Aorta (tissue), 5 donors: ENCODE measurements at places on chromosomes 12 and 14.

DNA sequence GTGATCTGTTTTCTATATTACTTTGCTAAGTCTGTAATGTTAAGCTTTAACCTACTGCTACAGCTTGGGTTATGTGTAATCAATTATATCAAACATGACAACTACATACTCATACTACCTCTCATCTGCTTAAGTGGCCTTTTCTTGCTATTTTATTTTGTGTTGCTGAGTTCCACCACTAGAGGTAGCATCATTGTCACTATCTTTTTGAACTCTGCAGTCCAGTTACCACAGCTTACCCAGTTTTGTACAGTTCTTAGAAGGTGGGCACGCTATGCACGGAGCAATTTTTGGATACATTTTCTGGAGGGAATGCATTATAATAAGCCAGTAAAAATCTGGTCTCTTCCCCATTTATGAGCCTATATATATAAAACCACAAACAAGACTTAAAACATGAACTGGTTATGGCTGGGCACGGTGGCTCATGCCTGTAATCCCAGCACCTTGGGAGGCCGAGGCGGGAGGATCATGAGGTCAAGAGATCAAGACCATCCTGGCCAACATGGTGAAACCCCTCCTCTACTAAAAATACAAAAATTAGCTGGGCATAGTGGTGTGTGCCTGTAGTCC, 48.5 kb downstream of the SAV1 start:
- no peak overlapping the region for H3K27ac ChIP-seq
- no peak for DNase-seq
- no peaks in the 10 kb centered on the region for H3K36me3 ChIP-seq

GRCh38 chr12:98485792-98486340, 29.5 kb upstream of the TMPO start:
- DNase-seq, result no peak
- H3K27me3 ChIP-seq, result no peaks in the 10 kb centered on the region
- H3K4me3 ChIP-seq, result no peak overlapping the region
- no peaks in the 10 kb centered on the region for H3K4me1 ChIP-seq
- no peak overlapping the region for H3K27ac ChIP-seq

DNA sequence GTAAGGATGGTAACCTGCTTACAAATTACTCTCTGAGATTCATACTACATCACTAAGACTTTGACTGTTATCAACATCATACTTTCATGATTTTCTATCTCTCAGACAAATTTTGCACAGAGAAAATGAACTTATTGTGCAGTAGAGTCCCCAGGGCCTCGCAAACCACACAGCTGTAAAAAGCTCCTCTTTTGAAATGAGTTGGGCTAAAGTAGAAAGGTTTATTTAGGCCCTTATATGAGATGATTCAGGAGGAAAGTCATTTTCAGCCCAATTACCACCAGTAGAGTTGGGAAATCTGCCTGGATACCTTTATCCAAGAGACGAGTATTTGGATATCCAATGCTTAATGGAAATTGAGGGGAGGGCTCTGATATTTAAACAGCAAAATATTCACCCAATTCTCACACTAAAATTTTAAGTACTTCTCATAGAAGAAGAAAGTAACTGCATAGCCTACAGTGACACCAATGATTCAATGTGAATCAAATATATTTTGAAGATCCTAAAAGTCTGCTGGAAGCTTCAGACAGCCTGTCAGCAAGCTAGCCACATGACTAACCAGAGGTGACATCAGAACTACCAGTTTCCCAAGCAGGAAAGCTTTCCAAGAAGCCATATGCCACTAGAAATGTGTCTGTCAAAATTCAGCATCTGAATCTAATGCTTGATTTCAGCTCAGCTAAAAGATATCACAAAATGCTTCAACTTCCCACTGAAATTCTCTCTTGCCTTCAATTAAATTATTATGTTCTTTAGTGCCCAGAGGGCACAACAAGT, 190.1 kb upstream of the SYT1 start:
- H3K36me3 ChIP-seq, result no peaks in the 10 kb centered on the region
- no peaks in the 10 kb centered on the region for H3K27me3 ChIP-seq
- no peak overlapping the region for H3K4me3 ChIP-seq
- H3K27ac ChIP-seq, result no peak overlapping the region

- H3K27me3 ChIP-seq, result no peaks in the 10 kb centered on the region
- H3K27ac ChIP-seq, result no peak overlapping the region
- H3K4me1 ChIP-seq, result no peaks in the 10 kb centered on the region
- no peak overlapping the region for H3K4me3 ChIP-seq
- no peaks in the 10 kb centered on the region for H3K36me3 ChIP-seq
Observed at GRCh38 chr12:13947276-13947946, 34.0 kb downstream of the GRIN2B start.
